IMR-90 (cell line): ENCODE measurements at places on chromosomes 2 and 18.

DNA sequence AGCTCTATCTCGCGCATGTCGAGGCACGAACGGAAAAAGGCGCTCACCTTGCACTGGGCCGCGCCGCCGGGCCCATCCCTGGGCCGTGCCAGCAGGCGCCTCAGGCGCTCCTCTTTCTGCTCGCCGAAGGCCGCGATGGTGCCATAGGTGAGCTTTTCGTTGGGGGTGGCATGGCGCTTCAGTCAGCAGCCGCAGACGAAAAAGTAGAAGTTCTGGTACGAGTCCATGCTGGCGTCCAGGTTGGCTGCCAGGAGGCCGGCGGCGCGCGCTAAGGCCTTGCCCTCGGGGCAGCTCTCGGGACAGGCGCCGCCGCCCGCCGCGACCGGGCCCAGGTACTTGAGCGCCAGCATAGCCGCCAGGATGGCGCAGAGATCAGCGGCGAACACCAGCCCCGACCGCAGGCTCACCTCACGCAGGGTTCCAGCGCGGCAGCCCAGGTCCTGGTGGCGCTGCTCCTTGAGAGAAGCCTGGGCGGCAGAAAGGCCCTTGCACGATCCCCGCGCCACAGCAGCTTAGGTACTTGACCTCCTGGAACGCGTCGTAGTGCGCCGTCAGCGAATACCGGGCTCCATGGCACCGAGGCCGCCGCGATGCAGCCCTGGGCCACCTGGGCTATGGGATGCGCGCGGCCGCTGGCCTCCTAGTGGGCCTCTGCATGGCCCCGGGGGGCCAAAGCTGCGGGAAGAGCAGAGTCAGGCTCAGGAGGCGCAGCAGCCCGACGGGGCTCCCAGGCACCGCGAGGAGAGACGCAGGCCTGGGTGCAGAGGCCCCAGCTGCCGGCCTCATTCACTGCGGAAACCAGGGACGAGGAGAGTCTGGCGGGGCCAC is 12.8 kb downstream of the ALPG start:
- no peak for DNase-seq

DNA sequence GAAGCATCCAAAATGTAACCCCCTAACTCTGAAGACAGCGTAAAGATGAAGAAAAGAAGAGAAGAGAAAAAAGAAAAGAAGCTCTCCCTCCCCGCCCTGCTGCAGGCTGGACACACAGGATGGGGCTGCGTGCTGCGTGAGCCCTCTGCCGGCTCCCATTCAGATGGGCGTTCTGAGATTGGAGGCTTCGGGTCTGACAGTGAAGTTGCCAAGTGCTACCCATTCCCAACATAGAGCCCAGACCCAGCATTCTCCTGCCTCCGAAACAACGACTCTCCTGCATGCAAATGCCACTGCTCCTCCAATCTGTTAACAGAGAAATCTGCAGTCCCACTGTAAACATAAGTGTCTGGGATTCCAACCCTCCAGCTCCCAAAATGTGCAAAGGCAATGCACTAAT is 234.9 kb downstream of the BCL11A start:
- no peak for DNase-seq

DNA sequence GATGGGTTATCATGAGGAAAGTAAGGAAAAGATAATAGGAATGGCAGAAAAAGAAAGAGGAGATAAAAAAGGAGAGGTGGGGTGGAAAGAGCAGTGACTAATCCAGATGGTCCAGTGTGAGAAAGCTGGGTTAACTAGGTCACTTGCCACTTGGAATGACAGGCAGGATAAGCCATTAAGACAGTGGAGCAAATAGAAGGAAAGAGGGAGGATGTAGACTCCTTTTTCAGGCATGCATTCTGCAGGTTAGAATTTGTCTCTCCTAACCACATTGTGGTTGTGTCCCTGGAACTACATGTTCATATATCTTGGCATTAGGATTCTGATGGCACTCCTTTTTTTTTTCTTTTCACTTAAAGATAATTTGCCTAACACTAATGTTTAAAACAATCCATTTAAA is 13.4 kb upstream of the NEMP2 start:
- no peak for DNase-seq

- DNase-seq = no peak
Measured at GRCh38 chr18:10497206-10497749, 28.5 kb upstream of the NAPG start.

GRCh38 chr18:44437603-44438002 is 243.1 kb upstream of the SETBP1 start:
- no peak for DNase-seq

DNA sequence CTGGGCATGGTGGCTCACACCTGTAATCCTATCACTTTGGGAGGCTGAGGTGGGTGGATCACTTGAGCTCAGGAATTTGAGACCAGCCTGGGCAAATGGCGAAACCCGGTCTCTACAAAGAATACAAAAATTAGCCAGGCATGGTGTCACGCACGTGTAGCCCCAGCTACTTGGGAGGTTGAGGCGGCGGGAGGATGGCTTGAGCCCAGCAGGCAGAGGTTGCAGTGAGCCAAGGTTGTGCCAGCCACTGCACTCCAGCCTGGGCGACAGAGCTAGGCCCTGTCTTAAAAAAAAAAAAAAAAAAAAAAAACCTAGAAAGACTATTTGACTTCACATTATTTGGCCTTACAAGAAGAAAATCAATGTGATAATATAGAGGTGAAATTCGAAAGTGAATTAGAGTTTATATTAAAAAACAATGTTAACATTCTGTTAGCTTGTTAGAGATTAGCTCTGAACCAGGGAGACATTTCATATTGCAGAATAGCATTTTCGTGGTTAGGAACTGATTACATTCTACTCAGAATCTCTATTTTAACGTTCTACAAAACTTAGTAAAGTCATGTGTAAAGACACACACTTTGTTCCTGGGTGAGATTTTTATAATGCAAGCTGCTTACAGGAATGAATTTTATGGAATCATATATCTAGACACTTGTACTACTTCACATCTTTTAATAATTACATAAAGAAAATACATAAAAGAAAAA is 120.5 kb downstream of the THADA start:
- peak; percentile 19 for DNase-seq

GRCh38 chr2:143175438-143175837 is 46.2 kb downstream of the ARHGAP15 start:
- no peak for DNase-seq

DNA sequence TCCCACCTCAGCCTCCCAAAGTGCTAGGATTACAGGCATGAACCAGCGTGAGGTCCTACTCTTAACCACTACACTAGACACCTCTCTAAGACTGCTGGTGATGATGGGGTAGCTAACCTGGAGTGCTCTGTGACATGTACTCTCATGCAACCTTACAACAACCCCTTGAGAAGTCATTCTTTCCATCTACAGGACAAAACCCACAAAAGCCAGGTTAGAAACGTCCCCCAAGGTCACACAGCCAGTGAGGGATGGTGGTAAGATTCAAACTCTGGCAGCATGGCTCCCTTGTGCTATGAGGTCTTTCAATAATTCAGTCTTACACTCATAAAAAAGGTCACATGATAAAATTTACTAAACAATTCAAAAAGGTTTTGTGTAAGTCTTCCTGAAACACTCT is 94.8 kb upstream of the SERTAD2 start:
- no peak for DNase-seq

DNA sequence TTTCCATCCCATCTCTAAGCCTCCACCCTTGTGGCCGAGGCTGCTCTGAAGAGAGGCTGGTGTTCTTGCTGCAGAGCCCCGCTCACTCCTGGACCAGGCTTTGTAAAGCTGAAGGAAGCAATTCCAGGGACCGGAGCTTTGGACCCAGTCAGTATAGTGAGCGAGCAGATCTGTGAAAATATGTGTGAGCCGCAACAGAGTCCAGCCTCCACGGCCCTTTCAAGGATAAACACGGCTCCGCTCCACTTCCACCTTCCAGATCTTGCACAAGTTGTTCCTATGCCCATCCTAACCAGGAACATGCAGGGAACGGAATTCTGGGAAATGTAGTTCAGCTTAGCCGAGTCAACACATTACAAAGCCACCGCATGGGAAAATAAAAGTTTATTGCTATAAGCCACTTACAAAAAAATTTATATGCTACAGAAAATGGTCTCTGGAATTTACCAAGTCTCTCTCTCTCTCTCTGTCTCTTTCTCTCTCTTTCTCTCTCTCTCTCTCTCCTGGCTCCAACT is 151.7 kb upstream of the ZNF521 start:
- peak; percentile 87 for DNase-seq

GRCh38 chr2:236928380-236929037 is 157.2 kb upstream of the COPS8 start:
- DNase-seq = no peak

DNA sequence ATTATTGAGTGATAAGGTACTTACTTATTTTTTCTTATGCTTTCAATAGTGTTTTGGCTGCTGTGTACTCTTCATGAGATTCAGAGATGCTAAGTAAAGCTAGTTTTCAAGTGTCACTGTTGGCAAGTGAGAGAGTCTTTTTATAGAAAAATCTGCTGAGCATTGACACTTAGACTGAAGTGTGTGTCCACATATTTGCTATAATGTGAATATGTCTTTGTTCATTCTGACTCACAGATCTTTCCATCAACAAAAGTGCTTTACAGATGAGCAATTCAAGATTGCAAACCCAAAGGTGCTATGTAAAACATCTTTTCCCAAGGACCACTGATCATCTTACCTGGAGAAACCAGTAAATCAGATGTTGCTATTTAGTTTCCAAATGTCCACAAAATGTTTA is 410.6 kb upstream of the FIGN start:
- peak; percentile 28 for DNase-seq

DNA sequence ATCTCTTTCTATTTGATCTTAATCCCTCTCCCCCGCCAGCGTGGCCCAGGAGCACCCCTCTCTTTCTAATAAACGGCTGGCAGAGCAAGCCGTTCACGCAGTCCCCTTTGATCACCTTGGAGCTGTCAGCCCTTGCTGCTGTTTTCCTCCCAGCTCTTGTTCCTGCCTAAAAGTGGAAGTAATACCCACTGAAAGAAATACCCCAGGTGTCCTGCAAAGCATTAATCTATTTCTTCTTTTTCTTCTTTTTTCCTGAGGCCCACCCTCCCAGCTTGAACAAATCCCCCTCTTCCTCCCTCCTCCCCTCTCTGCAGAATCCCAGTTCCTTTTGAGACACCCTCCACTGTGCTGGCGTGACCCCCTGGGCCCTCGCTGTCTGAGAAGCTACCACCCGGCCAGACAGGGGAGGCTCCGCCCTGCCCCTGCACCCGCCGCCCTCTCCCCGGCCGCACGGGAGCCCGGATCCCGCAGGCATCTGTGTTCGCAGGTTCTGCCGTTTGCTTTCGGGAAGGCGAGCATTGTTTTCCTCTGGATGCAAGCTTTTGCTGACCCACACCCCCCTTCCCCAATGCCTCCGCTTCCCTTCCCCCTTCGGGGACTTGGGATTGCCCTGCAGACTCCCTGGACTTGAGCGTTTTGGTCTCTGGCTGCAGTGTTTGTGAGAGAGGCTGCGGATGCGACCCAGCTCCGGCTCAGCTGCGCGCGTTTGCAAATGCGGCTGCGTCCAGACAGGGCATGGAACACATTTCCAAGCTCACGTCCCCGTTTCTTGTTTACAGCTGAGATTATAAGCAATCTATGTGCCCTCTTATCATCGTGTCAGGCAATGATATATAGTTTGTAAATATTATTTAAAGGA is 631.5 kb downstream of the NYAP2 start:
- DNase-seq = peak; percentile 69

GRCh38 chr2:20604951-20605381 is 45.9 kb downstream of the HS1BP3 start:
- DNase-seq = peak; percentile 91

GRCh38 chr2:237617587-237617982 is 9.8 kb upstream of the LRRFIP1 start:
- no peak for DNase-seq

- DNase-seq = peak; percentile 63
Measured at GRCh38 chr2:201938156-201938775, 95.4 kb upstream of the FZD7 start.

- DNase-seq = no peak
Measured at GRCh38 chr2:182611009-182611408, 105.0 kb upstream of the DNAJC10 start.

- no peak for DNase-seq
Measured at GRCh38 chr2:179561702-179562101, 297.1 kb upstream of the SESTD1 start.

GRCh38 chr18:48116873-48117630 is 186.6 kb upstream of the SMAD2 start:
- DNase-seq = no peak

- no peak for DNase-seq
Measured at GRCh38 chr2:29603341-29603740, 318.0 kb downstream of the ALK start.

- DNase-seq = no peak
Measured at GRCh38 chr2:19664646-19665045, 237.1 kb downstream of the TTC32 start.

- no peak for DNase-seq
Measured at GRCh38 chr2:144432921-144433320, 87.0 kb downstream of the ZEB2 start.

DNA sequence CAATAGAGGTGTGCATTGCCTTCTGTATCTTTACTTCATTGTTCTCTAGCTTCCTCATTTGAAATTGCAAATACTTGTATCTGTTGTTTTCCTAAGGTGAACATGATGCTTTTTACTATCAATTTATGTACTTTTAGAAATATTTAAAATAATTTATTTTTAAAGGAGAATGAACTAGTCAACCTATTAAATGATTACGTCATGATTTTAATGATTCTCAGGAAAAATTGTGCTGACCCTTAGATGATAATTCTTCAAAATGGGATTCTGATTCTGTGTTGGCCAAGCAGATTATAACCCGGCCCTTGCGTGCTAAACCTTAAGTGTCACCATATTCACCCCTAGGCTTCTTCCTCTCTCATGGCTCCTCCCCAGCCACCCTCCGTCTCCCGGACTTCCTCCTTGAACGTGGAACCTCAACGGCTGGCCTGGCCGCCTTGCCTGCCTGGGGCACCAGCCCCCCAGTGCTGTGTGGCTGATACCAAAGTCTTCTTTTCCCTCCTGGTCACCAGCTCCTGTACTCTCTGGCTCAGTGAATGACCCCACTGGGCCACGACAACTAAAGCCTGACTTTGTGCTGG is 292.0 kb downstream of the GBX2 start:
- DNase-seq = no peak

- DNase-seq = no peak
Measured at GRCh38 chr2:149438330-149438960, 108.1 kb downstream of the LYPD6 start.
